ENCODE measurements at places on chromosomes 1 and 21.

GRCh38 chr21:43269440-43269839 lies 100.6 kb downstream of the CRYAA start:
- DNase-seq: no peak

DNA sequence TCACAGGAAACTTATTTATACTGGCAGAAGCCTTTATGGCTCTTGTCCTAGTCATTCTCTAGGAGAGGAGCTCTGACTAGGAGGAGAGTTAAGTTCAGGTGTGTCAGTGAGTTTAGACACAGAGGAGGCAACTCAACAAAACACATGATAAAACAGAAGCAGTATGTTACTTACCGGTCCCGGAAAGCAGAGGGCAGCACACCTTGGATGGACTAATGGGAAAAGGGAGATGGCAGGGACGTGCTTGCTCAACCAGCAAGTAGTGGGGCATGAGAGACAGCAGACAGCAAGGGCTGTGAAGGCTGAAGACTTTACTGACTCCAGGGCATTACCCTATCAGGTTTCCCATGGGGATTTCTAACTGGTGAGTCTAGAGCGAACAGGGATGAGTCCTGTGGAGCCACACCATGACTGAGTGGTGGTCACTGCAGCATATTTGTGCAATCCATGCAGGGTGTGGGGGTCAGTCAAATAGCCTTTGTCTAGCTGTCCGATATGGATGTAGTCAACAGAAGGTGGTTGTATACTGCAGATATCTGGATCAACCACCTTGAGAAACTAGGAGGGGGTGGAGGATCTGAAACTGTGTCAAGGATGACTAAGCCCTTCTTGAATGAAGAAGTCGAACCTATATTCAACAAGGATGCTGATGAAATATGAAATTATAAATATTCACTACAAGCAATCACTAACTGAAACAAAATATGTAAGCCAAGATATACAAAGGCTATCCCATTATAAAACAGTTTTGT lies 596.3 kb upstream of the CHRM3 start:
- DNase-seq: no peak

DNA sequence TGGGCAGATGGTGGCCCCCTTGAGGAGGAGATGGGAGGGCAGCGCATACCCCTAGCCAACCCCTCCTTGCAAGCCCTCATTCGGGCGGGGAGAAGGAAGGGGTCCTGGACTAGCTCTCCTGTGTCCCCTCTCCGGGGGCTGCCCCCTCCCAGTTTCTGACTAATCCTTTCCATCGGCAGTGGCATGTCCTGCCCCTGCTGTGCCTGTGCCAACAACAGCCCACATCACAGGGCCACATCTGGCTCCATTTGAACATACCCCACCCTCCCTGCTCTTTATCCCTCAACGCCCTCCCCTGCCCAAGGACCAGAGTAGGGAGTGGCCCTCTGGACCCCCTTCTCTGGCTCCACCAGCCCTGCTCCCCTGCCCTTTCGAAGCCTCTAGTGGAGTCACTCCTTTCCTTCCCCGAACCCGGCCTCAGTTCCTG lies 11.0 kb upstream of the LMNA start:
- DNase-seq: no peak

DNA sequence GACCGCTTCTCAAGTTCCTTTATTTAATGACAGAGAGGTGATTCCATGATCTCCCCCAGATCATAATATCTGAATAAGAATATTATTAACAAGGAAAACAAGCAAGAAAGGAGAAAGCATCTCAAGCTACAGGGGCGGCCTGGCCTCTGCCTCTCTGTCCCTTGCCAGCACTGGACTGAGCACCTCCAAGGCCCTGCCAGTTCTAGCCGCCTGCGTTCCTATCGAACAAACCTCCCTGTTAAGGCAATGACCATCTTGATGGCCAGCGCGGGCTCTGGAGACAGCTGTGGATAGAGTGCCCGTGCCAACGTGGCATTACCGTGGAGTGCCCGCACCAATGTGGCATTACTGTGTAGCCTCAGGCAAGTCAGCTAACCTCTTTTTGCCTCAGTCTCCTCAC lies 84.8 kb downstream of the NPHP4 start:
- no peak for DNase-seq

- DNase-seq: no peak
Observed at GRCh38 chr1:154739654-154740053, 130.4 kb downstream of the KCNN3 start.

Measured in foreskin melanocyte (primary cell).